Natural killer cell (primary cell): ENCODE measurements at places on chromosomes 6 and 20.

- DNase-seq: no peak
Measured at GRCh38 chr20:5608442-5609161, 141.6 kb upstream of the SHLD1 start.

- no peak for DNase-seq
Measured at GRCh38 chr6:16061818-16062217, 67.1 kb upstream of the MYLIP start.

DNA sequence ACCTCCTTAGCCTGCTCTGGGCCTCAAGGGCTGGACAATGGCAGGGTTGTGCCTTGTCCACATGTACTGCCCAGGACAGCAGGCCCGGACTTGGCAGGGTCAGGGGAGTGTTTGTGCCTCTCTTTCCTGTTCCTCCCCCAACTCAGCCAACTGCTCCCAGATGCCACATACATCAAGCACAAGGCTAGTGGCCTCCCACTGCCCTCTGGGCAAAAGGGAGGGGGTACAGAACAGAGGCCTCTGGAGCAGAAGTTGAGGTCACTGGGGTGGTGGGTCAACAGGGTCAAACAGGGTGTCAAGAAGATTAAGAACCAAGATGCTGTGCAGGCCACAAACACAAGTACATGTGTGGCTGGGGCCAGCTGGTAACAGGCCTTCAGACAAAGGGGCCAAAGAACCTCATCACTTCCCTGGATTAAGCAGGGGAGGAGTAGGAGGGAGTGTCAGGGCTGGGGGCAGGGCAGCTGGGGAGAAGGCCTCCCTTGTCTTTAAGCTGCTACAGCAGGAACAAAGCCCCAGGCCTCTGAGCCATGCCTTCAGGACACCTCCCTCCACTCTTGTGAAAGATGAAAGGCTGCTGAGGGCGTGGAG, 36.0 kb downstream of the KCNK5 start:
- no peak for DNase-seq

DNA sequence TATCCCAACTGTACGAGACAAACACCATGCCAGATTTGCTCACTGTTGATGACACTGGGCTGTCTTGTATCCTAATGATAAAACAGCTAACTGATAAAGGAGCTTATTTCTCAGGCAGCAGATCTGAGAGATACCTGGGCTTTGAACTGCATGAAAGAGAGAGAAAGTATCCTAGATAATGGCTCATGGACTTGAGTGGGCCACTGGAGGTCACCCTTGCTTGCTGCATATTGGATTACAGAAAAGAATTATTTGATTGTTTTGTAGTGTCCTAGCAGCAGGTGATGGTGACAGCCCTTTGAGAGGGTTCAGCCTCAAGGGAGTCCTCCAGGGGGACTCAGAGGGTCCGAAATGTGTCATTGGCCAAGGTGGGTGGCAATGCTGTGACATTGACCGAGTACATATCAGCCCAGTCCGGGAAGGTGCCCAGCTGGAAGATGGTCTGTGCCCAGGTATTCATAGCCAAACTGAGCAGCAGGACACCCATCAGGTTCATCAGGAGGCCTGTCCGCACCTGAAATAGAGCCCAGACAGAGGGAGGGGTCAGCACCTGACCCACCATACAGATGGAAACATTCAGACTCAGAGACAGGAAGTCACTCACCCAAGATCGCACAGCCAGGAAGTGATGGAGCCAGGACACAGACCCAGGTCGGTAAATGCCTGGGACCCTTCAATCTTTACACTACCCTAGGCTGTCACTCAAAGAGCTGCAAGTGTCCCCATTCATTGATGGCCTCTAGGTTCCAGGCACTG, 9.4 kb upstream of the OCSTAMP start:
- no peak for DNase-seq

GRCh38 chr6:100889351-100889750, 8.2 kb upstream of the ASCC3 start:
- DNase-seq: no peak

GRCh38 chr20:30598460-30599230, 658.8 kb upstream of the DEFB115 start:
- no peak for DNase-seq

DNA sequence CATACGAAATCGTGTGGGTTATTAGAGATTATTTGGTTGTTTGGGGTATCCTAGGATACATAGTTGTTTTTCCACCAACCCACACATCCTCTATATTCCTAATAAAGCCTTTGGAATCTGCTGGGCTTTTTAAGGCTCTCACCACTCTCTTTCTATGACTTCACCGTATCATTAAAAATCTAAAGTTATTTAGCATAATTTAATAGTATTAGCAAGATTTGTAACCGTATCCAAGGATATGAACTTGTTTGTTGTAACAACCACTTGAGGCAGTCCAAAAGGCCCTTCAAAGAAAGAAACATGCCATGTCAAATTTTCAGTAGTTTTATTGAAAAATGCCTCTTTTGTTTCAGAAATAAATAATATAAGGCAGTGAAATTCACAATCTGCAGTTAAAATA, 121.8 kb downstream of the COL12A1 start:
- no peak for DNase-seq

DNA sequence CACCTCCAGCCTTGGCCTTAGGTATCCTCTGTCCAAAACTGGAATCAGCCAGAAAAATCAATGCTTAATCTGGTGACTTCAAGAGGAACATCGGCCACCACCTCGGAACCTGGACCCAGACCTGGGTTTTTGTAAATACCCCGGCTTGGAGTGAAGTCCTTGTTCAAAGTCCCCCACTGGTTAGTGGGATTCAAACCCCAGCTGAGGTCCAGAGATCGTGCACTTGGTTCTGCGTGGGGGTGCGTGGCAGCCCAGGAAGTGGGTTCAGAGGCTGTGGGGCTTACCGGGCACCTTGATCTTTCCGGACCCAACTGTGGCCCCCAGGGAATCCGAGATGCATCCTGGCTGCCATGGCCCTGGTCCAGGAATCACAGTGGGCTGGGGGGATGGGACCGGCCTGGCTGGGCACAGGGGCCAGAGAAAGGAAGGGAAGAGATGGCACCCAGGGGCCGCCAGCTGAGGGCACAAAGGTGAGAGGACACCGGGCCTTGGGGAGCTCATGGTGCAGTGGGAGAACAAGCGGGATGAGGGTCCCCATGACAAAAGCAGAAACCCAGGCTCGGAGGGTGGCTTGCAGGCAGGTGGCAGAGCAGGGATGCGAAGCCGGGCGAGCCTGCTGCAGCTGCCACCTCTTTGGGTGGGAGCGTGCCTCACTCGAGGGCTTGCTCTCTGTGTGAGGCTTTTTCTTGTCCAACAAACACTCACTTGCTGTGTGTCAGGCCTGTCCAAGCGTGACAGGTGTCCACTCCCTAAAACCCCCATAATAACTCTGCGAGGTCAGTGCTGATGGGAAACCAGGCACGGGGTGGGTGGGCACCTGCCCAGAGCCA, 27.7 kb downstream of the ZBP1 start:
- no peak for DNase-seq

- DNase-seq: no peak
Measured at GRCh38 chr6:6193221-6193745, 127.2 kb downstream of the F13A1 start.

- no peak for DNase-seq
Measured at GRCh38 chr6:53830366-53830765, 35.6 kb downstream of the LRRC1 start.

GRCh38 chr6:163945808-163946207, 531.3 kb downstream of the QKI start:
- DNase-seq: no peak

GRCh38 chr6:145380186-145380585, 355.1 kb downstream of the EPM2A start:
- no peak for DNase-seq

GRCh38 chr6:122833021-122833491, 44.0 kb downstream of the SMPDL3A start:
- no peak for DNase-seq
